ENCODE measurements at places on chromosomes 7 and 10. TPM values are rescaled to one million over a fixed set of nuclear protein-coding genes. Genes with fewer than 3 reads are reported as not detected.
A peak's percentile ranks its signal among the peaks of the same experiment; 100 is the strongest.

DNA sequence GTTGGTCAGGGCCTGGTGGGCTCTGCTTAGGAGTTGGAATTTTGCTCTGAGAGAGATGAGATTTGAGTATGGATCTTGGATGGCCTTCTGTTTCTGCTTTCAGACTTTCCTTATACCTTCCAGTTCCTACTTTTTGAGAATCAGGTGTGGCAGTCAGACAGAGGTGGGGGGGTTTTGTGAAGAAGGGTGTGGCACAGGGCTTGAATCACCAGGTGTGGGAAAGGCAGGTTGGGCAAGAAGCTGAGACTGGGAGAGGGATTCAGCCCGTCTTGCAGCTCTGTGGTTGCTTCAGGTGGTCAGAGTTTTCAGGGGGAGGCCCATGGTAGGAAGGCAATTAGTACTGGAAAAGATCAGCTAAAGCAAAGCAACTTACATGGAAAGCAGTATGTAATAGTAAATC is 340.2 kb downstream of the LRMDA start:
- DNase-seq = no peak

GRCh38 chr10:51302316-51302715 is 228.0 kb downstream of the PRKG1 start:
- DNase-seq = no peak

DNA sequence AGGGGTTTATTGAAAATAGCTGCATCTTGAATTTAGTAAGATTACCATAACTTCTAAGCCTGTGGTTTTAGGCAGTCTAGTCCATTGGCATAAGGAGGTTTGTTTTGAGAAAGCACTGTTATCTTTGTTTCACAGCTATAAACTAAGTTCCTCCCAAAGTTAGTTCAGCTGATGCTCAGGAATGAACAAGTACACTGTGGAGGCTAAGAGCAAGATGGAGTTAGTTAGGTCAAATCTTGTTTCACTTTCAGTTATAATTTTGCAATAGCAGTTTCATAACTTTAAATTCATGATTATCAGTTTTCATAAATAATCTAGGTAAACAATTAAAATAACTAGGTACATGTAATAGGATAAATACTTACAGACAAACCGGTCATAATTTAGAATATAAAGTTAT is 15.4 kb downstream of the SEC61G start:
- DNase-seq = no peak

DNA sequence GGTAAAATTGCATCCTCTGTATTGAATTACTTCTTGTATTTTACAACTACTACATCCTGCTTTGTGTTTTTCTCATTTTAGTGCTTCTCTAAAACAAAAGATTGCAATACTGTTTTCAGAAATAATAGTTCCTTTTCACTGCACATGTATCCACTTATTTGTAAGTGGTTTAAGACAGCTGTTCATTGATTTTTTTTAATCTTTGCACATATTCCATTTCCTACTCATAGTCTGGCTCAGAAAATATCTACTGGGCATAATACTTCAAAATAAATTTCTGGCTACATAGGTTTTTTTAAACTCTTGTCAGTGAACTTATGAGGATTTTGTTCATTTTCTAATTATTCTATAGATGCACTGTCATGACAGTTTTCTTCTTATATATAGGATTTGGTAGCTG is 54.8 kb downstream of the SND1 start:
- no peak for DNase-seq

DNA sequence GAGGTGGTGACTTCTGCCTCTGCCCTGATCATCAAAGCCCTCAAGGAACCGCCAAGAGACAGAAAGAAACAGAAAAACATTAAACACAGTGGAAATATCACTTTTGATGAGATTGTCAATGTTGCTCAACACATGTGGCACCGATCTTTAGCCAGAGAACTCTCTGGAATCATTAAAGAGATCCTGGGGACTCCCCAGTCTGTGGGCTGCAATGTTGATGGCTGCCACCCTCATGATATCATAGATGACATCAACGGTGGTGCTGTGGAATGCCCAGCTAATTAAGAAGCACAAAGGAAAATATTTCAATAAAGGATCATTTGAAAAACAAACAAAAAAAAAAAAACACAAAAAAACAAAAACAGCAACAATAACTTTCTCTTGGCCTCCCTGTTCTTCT is 59.5 kb upstream of the TOMM7 start:
- DNase-seq = no peak

- no peak for DNase-seq
Measured at GRCh38 chr7:154383045-154383444, 330.8 kb downstream of the DPP6 start.

DNA sequence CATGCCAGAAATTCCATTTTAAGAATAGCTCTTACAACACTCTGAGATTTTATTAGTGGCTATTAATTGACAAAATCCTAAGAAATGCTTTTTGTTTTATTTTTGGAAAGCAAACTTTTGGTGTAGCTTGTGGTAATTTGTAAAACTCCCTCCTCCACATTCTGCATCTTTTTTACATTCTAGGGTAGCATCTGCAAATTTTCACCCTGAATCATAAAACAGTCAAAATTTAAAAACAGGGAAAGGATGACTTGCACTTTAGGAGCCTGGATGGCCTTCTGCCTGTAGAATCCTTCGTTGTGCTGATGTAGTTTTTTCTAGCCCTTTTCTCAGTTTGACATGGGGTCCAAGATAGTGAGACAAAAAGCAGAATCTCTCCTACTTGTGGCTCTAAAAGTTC is 316.1 kb downstream of the ADRA2A start:
- no peak for DNase-seq

DNA sequence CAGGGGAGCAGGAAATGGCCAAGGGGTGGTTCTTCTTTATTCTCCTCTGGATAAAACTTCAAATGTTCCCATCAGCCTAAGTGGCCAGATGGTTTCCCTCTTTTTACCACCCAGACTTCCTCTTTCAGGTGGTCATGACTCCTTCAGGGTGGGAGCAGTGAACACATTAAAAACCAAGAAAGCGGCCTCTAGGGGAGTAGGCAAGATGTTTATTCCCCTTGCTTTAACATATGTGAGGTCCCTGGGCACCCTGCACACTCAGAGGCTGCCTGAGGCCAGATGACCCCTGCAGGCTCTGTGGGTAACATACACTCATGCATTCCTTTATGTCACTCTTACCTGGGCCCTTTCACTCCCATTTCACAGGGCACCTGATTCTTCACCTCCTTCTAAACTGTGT is 357.4 kb downstream of the ABCA13 start:
- DNase-seq = peak; percentile 8

- DNase-seq = no peak
Measured at GRCh38 chr10:46062723-46063428, 16.8 kb upstream of the MSMB start.

DNA sequence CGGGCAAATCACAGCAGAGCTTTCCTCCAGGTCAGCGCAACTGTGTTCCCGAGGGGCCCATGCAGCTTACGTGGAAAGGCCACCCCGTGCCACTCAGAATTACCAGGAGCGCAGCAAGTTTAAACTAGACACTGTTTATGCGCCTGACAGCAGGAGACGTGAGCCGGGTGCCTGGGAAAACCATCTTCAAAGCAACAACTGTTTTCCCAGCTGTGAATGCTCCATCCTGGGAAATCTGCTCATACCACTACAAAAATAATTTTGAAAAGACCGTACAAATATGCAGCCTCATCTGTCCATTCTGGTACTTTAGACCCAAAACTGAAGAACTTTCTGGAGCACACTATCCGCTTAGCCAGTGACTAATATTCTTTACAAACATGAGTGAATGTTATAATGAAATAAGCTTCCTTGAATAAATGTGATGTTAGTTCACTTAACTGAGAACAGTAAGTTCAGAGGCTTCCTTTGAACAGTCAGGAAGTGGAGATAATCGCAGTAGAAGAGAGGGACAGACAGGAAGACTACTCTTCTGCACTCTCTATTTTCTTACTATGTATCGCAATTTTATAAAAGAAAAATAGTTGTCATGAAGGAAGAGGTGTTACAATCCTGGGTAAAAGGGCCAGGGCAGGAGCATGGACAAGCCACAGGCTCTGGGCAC is 16.7 kb downstream of the GPER1 start:
- DNase-seq = no peak

DNA sequence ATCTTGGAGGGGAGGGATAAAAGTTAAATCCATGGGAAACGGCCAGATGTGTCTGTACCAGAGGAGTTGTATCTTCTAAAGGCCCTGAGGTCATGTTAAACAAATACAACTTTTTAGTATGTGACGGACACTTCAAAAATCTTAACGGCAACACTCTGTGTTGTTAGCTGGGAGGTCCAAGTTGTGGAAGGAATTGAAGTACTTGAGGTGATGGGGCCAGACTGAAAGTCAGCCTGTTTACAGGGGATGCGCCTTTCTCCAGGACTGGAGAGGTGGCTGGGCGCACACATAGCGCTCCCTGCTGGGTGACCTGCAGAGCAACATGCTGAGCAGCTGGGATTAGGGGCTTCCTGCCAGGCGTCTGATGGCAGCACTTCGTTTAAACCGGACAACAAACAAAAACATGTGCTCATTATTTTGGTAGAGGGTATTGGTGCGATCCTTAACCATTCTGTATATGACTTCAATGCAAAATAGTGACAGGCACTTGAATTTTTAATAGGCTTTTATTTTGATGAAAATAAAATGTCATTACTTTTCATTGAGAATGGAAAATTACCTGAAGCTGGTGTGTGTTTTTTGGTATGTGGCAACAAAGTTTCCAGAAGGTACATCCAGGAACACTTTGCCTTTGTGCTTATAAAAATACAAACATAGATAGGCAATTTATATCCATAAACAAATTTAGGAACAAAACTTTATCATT is 198.2 kb downstream of the MLLT10 start:
- peak; percentile 77 for DNase-seq

- DNase-seq = no peak
Measured at GRCh38 chr10:110649347-110650264, 5.5 kb downstream of the RBM20 start.

- no peak for DNase-seq
Measured at GRCh38 chr7:121904120-121904519, 31.2 kb downstream of the PTPRZ1 start.

DNA sequence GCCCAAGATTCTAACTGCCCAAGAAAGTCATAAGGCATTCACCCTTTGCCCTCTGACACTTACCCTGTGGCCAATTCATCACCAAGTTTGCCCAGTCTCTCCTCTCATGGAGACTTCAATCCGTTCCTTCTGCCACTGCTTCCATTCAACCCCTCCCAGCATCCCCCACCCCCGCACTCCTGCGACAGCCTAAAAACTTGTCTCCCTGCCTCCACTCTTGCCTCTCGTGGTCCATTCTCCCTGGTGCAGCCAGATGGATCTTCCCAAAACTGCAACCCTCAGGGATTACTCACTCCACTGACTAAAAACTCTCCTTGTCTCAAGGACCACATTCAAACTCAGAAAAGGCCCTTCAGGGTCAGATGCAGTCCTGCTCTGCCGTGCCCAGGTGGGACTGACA is 32.3 kb upstream of the PLXNA4 start:
- DNase-seq = no peak

DNA sequence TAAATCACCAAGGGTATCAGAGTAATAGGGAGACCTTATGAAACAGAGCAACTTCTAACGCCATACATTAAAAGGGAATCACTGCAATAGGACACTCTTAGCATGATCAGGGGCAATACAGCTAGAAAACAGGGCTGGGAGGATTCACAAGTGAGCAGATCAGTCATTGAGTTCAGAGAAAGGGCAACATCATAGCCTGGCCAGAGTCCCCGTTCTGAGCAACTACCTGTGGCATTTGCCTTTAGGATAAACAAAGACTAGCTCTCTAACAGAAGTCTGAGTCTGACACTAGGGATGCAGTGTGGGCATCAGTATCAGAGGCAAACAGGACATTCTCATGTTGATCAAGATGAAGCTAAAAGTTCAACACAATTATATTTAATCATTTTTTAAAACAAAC is 297.9 kb downstream of the DGKB start:
- DNase-seq = no peak

DNA sequence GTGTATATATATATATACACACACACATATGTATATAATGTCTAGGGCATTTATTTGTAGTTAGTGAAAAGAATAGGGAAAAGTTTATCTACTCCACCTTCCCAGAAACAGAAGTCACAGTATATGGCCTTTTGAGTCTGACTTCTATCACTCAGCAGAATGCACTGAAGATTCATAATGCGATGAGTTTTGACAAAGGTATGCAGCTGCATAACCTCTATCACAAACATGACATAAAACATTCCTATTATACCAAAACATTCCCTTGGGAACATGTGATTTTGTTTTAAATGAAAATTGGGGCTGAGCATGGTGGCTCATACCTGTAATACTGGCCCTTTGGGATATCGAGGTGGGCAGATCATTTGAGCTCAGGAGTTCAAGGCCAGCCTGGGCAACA is 137.3 kb upstream of the EEPD1 start:
- DNase-seq = no peak

GRCh38 chr10:83725567-83725966 is 413.7 kb upstream of the GHITM start:
- DNase-seq = no peak

- DNase-seq = no peak
Measured at GRCh38 chr10:80709866-80710265, 172.2 kb downstream of the SH2D4B start.

DNA sequence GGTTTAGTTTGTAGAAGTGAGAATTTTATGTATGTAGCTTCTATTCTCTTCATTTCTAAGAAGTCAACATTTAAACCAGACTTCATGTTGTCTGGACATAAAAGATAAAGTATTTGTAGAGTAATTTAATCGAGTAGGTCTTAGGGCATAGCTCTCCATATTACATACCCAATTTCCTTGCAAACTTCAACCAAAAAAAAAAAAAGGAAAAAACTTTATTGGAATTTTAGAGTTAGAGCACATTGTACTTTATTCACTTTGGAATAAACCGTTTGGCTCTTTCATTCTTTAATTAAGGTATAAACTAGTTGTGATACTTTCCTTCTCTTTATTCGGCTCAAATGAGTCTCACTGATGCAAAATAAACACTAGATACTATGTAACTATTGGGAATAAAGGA is 36.0 kb downstream of the PTER start:
- DNase-seq = no peak

- peak; percentile 32 for DNase-seq
Measured at GRCh38 chr7:98458090-98458875, 57.4 kb upstream of the BAIAP2L1 start.

- no peak for DNase-seq
Measured at GRCh38 chr7:133688483-133689239, 435.8 kb downstream of the EXOC4 start.

The NPVF gene
- not detected for total RNA-seq

The LLCFC1 gene
- not detected for total RNA-seq

The CADPS2 gene
- total RNA-seq = 40.8 TPM

The GPRIN2 gene
- total RNA-seq = not detected

The NUTM2A gene
- 0.67 TPM for total RNA-seq

The LRRD1 gene
- total RNA-seq = not detected

The SPDYE2 gene
- not detected for total RNA-seq
